ENCODE measurements at places on chromosomes 4 and X.

- DNase-seq = no peak
Observed at GRCh38 chr4:113012786-113013185, 36.7 kb upstream of the ANK2 start.

DNA sequence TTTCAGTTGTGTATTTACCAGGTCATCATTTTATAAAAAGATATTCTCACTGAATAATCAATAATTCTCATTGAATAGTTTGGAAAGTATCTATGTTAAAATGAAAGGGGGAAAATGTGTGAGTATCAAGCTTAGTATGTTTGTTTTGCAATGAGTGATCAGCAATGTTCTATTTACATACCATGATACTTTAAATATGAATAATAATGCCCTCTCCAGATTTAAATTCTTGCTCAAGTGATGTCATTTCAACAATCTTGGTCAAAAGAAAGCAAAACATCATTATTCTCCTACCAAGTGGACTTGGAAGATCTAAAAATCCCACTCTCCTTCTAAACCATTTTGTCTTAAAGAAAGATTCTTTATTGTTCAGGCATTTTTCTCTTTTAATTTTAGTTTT, 42.1 kb upstream of the ANKRD50 start:
- no peak for DNase-seq

DNA sequence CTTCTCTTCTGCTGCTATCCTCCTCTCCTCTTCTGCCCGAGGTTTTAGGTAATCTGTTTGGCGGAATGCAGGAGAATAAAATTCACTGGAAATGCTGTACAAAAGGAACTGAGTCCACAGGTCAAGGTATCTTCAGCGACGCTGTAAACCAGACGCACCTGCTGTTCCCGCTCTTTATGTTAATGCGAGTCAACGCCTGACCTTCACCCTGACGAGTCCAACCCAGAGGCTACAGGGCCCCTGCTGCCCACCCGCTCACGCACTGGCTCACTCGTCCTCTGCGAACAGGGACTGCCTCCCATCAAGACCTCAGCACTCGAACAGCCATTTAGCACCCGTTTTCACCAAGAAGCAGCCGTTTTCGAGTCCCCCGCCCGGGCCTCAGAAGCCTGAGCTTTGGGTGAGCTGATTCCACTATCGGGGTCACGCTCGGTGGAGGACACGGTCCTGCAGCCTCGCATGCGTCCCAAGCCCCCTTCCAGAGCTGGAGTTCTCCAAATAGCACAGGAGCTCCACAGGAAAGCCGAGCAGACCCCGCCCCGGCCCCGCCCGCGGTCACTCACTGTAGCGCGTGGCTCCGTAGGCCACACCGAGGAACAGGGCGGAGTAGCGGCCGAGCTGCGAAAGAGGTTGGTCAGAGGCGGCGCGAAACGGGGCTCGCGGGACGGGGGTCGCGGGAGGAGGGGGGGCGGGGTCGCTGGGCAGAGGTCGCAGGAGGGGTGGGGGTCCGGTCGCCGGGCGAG, 556 bp downstream of the ATP5ME start:
- DNase-seq = no peak

DNA sequence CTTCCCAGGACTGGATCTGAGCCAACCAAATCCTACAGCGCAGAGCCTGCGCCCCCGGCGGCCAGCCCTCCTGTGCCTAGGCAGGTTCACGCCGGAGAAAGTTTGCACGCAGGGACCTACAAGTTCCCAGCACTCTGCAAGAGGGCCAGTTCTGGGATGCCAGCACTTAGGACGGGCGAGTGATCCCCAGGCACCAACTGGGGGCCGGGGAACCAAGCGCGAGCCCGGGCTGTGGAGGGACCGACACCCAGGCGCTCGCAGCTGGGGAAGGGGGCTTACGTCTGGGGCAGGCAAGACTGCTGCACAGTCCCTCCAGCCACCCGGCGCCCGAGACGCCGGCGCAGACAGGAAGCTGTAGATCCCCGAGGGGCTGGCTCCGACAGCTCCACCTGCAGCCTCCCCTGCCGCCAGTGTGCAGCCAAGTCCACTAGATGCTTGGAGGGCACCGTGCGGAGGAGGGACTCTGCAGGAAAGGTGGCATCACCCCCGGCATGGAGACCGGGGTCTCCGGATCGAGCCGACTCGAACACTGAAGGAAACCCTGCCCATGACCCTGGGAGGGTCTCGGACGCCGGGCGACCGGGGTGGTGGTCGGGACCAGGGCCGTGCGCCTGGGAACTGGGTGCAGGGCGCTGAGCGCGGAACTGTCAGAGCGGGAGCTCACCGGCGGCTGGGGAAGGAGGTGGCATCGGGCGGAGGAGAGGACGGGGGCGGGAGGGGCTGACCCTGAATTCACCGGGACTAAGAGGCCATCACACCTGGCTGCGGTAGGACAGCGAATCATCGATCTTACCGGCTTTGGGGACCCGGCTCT, 566 bp downstream of the CORIN start:
- no peak for DNase-seq

- DNase-seq = no peak
Observed at GRCh38 chrX:12113321-12113720, 25.0 kb upstream of the FRMPD4 start.

DNA sequence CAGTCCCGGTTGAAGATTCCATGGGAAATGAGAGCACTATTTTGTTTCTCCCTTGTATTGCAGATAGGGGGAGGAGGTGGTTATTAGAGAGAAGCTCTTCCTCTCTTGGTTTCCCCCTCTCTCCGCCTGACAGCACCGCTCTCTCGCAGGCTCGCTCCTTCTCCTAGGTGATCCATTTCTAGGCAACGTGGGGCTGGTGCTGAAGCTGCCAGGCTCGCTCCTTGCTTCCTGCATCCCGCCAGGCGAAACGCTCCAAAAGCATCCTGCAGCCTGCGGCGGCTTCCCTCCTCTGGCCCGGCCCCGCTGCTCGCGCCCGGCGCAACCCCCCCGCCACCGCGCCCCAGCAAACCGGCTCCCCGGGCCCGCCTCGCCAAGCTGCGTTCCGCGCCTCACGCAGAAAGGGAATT, at the start of gene GRID2:
TSS of gene GRID2 (plus strand) at position 346 of the 407 bp plus-strand sequence.
- no peak for DNase-seq

GRCh38 chr4:138405466-138405891, 163.3 kb upstream of the SLC7A11 start:
- no peak for DNase-seq

- no peak for DNase-seq
Observed at GRCh38 chr4:184397516-184398163, 76.7 kb downstream of the IRF2 start.

DNA sequence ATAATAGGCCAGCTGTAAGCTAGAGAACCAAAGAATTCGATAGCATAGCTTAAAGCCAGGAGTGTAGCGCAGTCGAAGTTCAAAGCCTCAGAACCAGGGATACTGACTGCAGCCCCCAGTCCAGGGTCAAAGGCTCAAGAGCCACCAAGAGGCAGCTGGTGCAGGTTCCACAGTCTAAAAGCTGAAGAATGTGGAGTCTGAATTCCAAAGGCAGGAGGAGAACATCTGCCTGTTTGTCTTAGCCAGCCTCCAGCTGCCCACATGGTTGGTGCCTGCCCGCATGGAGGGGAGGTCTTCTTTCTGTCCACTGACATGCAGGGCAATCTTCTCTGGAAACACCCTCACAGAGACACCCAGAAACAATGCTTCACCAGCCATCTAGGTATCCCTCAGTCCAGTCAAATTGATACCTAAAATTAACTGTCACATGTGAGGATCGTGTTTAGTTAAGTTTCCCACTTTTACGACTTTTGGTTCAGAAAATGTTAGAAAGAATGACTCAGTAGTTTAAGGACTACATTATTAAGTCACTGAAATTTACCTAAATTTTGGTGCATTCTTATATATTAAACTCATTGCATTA, 52.8 kb upstream of the RHOH start:
- no peak for DNase-seq

DNA sequence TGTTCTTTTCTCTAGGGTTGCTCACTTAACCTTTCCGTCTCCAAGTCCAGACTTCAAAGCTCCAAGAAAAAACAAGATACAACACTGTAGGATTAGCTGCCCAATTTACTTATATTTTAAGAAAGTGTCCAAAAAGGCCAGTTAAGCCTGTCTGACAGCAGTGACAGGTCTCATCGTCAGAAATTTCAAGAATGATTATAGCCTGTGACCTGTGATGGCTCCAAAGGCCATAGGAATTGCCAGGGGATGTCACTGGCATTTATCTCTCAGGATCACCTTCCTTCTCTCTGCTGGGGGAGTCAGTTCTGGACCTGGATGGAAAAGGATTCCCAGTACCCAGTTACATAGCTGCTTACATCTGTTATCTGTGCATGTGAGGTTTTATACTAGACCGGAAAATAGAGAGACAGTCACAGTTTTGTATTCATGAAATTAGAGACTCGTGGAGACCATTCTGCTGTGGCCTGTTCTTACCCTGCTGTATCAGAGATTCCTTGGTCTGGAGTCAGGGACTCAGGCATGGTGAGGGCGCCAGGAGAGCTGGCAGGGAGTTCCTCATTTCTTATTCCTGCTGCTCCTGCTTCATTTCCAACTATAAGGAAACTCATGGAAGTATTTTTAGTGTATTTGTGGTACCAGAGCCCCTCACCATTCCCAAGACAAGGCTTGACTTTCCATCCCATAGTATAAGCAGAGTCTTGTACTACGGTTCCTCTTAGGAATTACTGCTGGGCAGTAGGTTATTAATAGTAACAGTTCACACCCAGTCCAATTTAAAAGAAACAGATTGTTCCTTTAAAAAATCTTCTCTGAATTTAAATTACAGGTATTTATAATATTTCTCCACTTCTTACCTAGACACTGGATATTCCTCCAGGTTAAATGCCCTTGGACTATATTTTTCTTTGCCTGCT, 220.8 kb downstream of the SHROOM3 start:
- no peak for DNase-seq

DNA sequence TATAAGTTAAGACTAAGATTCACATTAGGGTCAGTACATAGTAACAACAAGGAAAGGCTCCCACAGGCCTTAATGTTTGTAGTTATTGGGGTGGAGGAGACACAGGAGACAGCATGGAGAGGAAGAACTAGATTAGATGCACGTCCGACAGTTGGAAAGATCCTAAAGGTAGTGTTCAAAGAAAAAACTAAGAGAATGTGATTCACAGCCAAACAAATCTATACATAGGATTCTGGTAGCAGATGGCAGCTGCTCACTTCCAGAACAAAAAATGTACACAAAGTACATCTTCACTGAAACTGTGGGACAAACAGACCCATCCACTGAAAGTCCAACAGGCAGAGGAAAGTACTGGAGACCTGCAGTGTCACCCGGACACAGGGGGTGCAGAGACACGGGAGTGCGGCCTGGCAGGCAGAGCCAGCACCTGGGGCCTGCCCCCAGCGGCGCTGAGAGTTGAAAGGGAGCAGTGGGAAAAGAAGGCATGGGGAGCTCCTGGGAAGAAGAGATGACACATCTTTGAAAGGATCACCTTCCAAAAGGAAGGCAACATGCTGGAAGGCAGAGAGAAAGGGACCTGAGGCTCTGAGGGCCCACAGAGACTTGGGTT, 40.0 kb downstream of the NELFA start:
- no peak for DNase-seq
